GM12864 (cell line): ENCODE measurements at places on chromosomes 4 and X.

DNA sequence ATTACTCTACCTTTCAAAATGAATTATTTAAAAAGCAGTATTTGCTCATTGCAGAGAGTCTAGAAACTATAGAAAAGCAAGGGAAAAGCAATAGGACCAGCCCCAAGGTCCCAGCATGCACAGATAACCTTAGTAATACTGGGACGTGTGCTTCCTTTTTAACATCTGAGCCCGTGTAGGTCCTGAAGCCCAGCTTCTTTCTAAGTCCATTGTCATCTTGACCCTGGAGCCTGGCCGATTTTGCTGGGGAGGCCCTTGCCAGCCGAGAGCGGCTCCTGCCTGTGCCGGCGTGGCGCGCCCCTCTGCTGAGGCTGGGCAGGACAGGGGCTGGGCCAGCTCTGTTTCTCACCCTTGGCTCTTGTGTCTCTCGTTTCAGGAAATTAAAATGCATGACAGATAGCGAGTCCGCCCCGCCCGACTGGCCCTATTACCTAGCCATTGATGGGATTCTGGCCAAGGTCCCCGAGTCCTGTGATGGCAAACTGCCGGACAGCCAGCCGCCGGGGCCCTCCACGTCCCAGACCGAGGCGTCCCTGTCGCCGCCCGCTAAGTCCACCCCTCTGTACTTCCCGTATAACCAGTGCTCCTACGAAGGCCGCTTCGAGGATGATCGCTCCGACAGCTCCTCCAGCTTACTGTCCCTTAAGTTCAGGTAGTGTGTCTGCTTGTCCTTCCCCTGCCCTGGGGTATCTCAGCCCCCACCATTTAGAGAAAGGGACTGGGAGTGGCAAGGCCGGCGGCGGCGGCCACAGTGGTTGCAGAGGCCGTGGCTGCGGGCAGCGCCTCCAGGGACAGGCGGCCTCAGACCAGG, 4.1 kb downstream of the MSANTD1 start:
- no peak for DNase-seq

DNA sequence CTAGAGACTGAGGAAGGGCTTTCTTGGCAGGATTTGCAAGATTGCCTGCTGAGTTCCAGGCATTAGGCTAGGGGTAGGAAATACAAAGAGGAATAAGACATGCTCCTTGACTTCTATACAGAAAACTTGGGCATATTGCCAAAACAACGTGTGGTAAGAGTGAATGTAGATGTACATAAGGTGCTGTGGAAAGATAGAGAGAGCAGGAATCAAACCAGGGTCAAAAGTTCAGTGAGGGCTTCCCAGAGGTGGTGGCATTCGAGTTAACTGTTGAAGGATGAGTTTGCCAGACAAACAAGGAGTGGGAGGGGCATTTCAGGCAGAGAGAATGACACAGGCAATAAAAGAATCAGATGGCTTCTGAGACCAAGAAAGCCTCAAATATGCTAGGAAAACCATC, 187.9 kb downstream of the KDR start:
- no peak for DNase-seq

GRCh38 chrX:74251006-74251930, 52.7 kb upstream of the ZCCHC13 start:
- DNase-seq: no peak

- no peak for DNase-seq
Observed at GRCh38 chrX:133813971-133814370, 171.4 kb downstream of the GPC3 start.

DNA sequence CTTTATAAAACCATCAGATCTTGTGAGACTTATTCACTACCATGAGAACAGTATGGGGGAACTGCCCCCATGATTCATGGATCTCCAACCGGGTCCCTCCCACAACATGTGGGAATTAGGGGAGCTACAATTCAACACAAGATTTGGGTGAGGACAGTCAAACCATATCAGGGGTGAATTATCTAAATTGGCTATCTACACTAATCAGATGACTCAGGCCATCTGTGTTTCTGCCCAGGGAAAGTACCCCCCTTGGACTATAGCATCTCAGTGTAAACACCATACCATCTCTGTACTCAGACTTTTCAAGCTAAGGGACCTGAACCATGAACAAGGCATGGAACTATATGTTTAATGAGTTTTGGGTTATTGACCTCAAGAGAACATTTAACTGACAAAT, 76.8 kb downstream of the LNX1 start:
- no peak for DNase-seq

DNA sequence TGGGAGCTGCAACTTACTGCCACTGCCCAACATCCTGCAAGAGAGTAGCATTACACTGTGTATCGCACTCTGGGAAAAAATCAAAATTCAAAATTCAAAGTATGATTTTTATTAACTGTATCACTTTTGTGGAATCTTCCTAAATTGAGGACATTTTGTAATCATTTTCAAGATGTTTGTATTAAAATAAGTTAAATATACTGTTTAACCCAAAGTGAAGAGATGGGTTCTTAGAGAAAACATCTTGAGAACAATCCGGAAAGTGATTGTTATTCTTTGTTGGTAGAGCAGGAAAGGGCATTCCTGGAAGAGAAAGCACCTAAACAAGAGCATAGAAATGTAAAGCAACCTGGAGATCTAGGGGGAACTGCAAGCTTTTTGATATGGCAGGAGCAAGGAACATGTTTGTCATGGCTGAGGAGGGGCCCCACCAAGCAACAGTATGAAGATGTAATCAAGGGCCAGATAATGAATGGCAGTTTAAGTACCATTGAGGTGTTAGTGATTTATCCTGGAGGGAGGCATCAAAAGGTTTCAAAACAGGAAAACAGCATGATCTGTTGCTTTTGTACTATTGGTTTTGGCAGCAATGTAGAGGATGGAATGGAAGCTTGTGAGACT, 14.1 kb upstream of the SEC24D start:
- DNase-seq: no peak

DNA sequence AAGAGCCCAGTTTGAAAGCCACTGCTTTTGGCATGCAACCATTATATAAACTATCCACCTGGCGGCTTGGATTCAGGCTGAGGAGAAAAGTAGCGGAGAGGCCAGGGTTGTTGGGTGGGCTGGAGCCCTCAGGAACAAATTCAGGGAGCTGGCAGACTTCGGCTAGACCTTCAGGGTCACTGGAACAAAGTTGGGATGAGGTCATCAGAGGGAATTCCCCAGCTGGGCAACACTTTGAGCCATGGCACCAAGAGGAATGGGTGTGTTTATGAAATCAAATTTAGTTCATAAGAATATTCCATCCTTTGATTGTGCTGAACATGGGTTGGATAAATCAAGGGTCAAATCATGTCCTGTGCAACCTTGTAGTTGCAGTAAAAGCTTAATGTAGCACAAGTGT, 22.0 kb downstream of the MTMR1 start:
- DNase-seq: no peak

GRCh38 chrX:17584248-17584681, 153.0 kb upstream of the SCML1 start:
- DNase-seq: no peak

DNA sequence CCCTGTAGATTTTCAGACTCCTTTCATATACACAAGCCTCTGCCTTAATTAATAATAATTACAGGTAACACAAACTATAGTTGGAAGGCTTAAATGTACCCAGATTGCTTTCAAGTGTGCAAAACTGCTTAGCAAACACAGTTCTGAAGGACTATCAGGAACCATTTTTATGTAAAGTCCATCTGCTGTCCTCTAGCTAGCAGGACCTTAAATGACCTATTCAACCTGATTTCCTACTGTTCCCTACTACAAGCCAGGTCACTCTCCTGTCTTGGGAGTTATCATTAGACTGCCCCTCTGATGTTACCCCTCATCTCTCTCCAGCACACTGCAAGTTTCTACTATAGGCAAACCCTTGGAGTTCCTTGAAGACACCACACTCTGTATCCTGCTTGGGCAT, 157.3 kb downstream of the GBA3 start:
- DNase-seq: no peak

GRCh38 chr4:3423952-3424351, 17.8 kb upstream of the HGFAC start:
- DNase-seq: no peak

DNA sequence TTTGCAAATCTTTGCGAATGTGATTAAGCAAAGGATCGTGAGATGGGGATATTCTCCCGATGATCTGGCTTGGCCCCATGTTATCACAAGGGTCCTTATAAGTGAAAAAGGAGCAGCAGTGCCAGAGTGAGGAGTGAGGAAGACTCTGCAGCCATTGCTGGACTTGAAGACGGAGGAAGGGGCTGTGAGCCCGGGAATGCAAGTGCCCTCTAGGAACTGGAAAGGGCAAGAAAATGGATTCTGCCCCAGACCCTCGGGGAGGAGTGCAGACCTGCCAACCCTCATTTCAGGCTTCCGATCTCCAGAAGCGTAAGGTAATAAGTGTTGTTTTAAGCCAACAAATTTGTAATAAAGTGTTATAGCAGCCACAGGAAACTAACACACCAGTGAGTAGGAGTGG, 76.3 kb downstream of the EVC start:
- no peak for DNase-seq

DNA sequence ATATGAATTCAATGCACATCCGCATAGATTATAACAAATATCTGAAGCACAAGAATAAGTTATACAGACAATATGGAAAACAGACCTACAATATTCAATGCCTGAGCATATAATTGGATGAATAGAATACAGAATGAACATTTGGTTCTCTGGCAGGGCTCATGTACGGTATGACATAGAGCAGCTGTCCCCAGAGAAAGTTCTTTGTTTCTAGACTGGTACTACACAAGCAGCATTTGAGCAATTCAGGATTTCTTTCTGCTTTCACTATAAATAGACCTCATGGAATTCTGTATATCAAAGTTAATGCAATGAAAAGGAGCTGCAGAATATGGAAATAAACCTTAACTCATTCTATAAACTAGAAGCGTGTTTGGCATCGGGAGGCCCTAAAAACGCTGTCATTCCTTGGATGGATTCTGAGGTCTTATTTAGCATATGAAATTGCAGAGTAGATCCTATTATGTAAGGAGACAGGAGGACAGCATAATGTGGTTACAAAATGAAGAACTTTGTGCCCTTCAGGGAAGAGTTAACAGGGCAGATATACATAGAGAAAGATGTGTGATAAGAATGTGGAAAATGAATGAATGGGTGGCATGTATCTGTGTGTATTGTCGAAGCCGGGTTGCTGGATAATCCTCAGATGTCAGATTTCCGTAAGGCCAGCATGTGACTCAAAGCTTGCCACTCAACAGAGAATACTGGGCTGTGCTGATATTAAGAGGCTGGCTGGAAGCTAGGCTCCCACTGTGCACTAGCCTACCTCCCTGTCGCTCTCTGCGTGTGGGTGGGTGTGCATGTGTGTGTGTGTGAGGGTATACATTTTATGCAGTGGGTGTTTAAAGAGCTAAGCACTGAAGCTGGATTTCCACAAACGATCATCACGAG, 103.3 kb upstream of the SLC4A4 start:
- no peak for DNase-seq

- no peak for DNase-seq
Observed at GRCh38 chr4:84407554-84408407, 91.3 kb downstream of the NKX6-1 start.

GRCh38 chrX:69262036-69262936, 97.0 kb upstream of the PJA1 start:
- DNase-seq: no peak

- DNase-seq: no peak
Observed at GRCh38 chrX:3445806-3446490, 99.5 kb upstream of the MXRA5 start.

GRCh38 chrX:153750127-153750774, 13.8 kb upstream of the PLXNB3 start:
- no peak for DNase-seq

- DNase-seq: no peak
Observed at GRCh38 chrX:139832718-139833309, 100.0 kb downstream of the ATP11C start.

GRCh38 chrX:103607364-103608305, at the start of gene TCEAL3:
TCEAL3 (plus strand) TSS chrX:103607963; CDS start chrX:103609065, 1,102 bp downstream.
- DNase-seq: no peak

GRCh38 chr4:26873391-26874026, 12.9 kb downstream of the STIM2 start:
- DNase-seq: no peak

DNA sequence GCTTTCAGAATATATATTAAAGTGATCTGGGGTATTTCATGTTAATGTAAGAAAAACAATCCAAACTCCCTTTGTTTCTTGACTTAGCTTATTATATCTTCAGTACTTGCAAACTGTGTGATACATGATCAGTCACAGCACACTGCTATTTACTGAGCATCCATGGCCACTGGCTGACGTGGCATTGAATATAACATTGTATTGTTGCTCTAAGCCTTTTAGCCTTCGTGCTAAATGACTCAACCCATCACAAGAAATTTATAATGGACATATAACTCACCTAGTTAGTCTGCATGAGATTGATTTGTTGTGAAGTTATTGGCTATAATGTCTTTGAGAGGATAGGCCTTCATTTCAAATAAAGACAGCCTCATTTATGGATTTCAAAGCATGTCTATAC, 642.6 kb downstream of the IL1RAPL1 start:
- no peak for DNase-seq

DNA sequence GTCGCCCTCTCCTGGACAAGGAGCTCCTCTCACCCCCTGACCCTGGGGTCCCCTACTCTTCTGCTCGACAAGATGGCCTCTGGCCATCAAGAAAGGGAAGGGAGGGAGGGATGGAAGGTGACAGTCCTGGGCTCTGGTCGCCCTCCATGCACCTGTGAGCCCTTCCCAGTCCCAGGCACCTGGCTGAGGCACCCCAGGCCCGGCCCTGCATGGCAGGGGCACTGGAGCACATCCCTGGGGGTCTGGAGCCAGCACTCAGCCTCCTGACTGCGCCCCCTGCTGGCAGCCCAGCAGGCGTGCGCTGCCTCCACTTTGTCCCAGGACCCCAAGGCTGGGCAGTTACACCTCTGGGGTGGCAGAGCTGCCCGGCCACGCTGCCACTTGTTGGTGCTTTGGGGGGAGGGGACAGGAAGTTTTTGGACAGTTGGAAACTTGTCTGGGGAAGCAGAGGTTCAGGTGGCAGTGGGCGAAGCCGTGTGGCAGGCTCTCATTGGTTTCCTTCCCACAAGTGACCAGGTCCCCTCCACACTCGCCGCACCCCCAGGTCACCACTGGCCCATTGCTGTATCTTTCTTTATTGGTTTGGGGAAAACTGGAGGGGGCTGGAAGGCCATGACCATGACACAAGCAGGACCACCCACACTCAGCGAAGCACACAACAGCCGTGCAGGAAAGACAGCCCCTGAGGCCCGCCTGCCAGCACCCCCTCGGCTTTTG, 4.3 kb downstream of the PNCK start:
- no peak for DNase-seq

DNA sequence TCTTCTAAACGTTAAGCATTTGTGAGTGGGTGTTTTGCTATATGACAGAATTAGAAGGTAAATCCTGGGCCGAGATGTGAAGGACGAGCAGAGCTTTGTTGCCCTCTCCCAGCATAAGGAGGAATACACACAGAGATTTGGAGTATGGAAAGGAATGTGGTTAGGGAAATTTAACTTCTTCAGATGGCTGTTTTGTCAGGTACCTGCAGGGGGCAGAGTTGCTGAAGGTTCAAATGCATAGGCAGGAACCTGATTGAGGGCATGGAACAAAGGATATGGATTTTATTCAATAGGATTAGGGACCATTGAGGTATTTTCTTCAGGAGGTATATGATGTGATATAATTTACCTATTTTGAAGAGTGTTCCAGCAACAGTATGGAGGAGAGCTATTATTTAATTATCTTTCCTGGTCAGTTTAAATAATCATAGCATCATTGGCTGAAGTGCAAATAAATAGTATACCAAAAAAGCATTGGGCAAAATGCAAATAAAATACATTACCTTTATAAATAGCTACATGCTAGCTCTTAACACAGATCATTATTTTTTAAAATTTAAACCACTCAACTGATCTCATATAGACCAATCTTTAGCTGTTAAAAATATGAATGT, 143.6 kb downstream of the SLIT2 start:
- DNase-seq: no peak

GRCh38 chr4:35506161-35506560, 738.2 kb downstream of the ARAP2 start:
- no peak for DNase-seq
